ENCODE measurements at places on chromosomes 13 and 19.

- no peak for DNase-seq
Observed at GRCh38 chr13:82344867-82345266, 1537.4 kb downstream of the SLITRK1 start.

GRCh38 chr13:49210669-49211068 is 9.5 kb upstream of the MLNR start:
- no peak for DNase-seq

DNA sequence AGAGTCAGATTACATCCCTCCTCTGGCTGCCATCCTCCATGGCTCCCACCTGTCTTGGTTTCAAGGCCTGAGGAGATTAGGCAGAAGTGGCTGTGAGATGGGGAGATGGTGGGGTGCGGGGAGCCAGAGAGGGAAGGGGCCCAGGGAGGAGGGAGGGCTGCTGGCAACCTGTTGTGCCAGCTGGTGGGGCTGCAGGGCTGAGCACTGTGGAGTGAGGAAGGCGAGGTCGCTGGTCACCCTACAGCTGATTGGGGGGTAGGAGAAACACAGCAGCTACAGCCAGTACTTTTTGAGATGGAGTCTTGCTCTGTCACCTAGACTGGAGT is 48.3 kb downstream of the CD320 start:
- DNase-seq, result no peak

GRCh38 chr13:22024381-22024994 is 353.6 kb downstream of the FGF9 start:
- DNase-seq, result no peak

DNA sequence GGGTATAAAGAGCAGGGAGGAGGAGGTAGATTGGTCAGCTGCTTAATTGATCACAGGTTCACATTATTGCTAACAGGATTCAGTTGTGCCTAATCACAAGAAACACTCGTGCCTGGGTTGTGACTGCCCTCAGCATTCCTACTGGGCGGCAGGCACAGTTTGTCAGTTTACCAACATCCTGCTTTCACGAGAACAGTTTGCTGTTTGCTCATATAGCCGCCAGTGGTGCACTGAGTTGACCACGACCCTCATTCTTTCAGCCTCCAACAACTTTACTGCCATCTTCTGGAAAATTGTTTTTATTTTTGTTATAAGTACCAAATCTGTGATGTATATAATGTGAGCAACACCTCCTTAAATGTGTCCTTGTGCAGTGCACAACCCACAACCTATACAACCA is 16.2 kb upstream of the IFT88 start:
- no peak for DNase-seq

GRCh38 chr19:49224879-49225278 is 67.3 kb downstream of the TRPM4 start:
- no peak for DNase-seq

- DNase-seq, result no peak
Observed at GRCh38 chr13:113096052-113096744, 9.4 kb upstream of the F7 start.

DNA sequence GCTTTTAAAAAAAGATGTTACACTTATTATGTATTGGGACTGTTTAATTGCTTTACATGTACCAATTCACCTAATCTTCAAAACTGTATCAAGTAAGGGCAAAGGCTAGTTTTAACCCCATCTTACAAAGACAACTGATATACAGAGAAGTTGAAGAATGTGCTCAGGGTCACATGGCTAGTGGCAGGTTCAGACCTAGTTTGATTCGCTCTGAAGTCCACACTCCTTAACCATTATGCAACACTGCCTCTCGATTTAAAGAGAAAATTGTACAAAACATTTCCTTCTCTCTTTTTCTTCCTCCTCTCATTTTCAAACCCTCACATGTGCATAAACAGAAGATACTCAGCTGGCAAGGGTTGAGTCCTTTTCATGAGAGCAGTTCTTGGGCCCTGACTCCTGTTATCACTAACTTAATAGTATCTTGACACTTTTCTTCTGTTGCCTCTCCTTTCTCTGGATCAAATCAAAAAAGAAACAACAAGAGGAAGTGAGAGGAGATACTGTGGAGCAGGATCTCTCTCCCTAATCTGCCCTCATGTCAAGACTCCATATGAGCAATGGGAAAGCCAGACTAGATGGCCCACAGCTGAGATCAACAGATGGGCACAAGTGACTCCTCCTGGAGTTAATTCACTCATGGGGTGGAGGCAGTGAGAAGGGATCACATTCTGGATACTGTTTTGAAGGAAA is 19.0 kb upstream of the N4BP2L1 start:
- DNase-seq, result no peak

- no peak for DNase-seq
Observed at GRCh38 chr13:86185636-86186035, 386.4 kb upstream of the SLITRK6 start.

- no peak for DNase-seq
Observed at GRCh38 chr13:104286566-104287290, 1220.5 kb upstream of the SLC10A2 start.

- DNase-seq, result no peak
Observed at GRCh38 chr13:36148446-36148845, 17.3 kb upstream of the DCLK1 start.

DNA sequence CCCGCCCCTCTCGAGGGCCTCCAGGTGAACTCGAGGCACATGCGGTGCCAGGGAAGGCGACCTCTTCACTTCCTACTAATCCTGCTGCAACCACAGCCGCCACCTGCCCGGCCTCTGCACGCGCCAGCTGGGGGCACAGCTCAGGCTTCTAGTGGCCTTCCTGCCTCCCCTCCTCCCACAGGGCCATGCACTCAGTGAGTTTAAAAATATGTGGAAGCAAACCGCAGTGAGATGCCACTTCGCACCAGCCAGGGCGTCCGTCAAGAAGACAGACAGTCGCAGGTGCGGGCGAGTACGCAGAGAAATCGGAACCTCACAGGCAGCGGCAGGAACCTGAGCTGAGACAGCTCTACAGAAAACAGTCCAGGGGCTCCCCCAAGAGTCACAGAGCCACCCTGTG is 10.4 kb downstream of the LMNB2 start:
- no peak for DNase-seq

GRCh38 chr19:53068199-53068598 is 23.7 kb downstream of the ERVV-2 start:
- no peak for DNase-seq

GRCh38 chr19:7444042-7444441 is 44.8 kb downstream of the PEX11G start:
- no peak for DNase-seq

DNA sequence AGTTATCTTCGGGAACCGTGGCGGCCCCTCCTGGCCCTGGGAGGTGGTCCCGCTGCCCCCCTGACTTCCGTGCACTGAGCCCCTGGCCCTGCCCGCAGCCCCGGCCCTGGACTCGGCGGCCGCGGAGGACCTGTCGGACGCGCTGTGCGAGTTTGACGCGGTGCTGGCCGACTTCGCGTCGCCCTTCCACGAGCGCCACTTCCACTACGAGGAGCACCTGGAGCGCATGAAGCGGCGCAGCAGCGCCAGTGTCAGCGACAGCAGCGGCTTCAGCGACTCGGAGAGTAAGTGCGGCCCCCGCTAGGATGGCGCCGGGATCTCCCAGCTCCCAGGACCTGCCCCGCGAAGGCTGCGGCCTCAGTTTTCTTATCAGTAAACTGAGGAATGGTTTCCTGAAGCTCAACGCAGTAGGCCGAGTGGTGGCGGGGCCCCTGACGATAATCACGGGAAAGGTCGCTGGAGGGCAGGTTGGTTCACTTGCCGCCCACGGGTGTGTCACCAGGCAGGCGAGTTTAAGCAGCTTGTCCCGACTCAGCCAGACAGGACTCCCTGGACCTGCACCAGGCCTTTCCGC is 924 bp downstream of the RGCC start:
- no peak for DNase-seq

DNA sequence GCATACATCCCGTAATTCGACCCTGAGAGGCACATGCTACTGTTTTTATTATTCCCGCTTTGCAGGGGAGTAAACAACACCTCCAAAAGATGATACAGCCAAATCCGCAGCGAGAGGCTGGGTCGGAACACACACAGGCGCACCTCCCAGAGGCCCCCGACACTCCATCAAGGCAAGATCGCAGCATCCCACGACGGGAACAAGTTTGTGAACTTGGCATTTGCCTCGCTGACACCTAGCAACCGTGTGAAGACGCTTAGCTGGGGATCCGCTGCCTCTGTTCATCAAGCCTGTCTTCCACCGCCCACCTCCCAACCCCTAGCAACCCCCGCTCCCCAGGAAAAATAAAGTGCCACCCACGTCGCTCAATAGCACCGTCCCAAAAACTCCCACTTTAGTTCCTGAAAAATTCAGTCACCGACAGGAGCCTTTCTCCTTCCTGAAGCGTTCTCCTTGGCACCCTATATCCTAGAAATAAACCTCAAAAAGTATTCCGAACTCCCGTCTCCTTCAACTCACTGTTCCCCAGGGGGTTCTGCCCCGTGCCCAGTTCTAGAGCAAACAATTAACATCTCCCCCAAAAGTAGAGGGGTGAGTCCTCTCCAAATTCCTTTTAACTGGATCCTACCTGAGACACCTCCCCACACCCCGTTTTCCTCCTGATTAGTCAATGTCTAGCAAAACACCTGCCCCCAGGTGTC is 1.7 kb downstream of the GNG7 start:
- no peak for DNase-seq

- no peak for DNase-seq
Observed at GRCh38 chr13:67855741-67856238, 625.7 kb upstream of the PCDH9 start.

DNA sequence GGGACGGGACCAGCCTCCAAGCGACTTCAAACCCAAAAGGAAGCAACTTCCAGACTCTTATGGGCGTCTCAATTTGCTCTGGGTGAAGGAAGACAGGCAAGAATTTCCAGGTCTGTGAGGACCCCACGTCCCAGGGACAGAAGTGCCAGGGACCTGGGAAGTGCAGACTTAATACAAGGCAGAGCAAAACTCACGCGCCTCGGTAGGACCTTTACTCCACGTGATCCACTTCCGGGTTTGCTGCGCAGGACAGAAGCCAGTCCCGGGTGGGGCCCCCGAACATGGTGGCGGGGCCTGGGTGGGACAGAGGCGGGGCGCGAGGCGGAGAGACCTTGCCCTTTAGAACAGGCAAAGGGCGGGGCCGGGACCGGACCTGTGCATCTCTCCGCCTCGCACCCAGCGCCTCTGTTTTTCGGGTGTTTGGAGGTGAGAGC is 9.3 kb downstream of the ZNF611 start:
- DNase-seq, result no peak

Data from vagina (tissue), 2 donors.